HuH-7.5 (cell line): ENCODE measurements at places on chromosomes 13 and 19.

GRCh38 chr13:46893798-46894560 is 2.9 kb downstream of the HTR2A start:
- DNase-seq, result peak; percentile 39

- peak; percentile 42 for DNase-seq
Measured at GRCh38 chr19:34220472-34221063, 33.8 kb upstream of the GARRE1 start.

GRCh38 chr13:38990693-38991092 is at the start of gene STOML3:
Gene STOML3 (minus strand): TSS chr13:38990831. CDS start chr13:38990721, 110 bp downstream.
- DNase-seq, result no peak

- no peak for DNase-seq
Measured at GRCh38 chr13:101811881-101812280, 359.4 kb downstream of the ITGBL1 start.

DNA sequence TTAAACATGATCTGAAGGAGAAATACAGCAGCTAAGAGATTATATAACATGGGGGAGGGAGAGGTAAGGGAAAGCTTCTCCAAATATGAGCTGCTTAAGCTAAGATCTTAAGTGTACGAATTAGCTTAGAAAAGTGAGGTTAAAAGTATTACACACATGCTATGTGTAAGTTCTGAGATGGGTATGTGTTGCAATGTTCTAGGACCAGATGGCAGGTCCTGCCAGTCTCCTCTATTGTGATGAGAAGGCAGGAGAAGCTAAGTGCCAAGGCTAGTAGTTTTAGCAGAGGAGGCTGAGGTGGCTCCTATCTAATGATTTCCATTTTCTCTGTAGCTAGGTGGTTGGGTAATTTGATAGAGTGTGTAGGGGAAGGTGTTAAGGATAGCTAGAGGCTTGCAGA is 57.6 kb downstream of the MICU2 start:
- no peak for DNase-seq

DNA sequence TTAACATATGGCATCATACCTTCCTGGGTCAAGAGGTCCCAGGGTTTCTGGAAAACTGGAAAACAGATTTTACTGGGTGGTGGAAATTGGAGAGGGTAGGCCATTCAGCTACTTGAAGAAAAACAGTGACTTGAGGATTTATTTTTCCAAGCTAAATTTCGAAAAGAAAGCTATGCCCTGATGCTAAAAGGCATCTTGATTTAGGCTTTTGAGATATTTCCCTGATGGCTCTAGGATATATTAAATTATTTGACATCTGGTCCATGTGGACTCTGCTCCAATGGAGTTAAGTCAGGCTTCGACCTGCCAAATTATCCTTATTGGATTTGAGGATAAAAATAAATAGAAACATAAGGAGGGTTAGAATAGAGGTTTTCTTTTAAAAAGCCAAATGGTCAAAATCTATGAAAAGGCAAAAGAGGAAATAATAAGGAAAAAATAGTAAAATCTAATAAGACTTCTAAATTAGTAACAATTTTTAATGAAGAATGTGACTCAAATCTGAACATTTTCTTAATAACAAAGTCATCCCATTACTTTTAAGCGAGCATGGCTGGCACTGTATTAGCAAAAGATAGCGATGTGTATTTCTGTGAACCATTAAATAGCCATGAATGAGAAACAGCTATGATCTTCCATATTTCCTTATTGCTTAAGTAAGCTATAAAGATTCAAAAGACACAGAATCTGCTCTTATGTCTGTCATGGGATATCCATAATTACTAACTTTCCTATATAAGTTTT is 190.0 kb upstream of the MIR17HG start:
- no peak for DNase-seq

- no peak for DNase-seq
Measured at GRCh38 chr19:12647047-12647446, 19.5 kb downstream of the MAN2B1 start.

DNA sequence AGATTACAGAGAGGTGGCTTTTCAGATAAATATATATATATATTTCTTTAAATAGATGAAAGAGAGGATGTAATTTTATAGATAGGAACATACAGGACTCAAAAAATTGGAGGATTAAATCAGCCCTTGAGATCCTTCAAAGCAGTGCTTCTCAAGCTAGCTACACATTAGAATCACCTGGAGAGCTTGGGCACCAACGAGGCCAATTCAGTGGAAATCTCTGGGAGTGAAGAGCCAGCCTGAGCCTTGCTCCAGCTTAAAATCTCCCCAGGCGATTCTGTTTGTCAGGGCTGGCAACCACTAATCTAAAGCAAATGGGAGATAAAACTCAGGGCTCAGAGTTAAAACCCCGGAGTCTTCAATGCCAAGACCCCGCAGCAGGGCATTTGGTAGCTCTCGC is 15.0 kb upstream of the CLN5 start:
- no peak for DNase-seq

DNA sequence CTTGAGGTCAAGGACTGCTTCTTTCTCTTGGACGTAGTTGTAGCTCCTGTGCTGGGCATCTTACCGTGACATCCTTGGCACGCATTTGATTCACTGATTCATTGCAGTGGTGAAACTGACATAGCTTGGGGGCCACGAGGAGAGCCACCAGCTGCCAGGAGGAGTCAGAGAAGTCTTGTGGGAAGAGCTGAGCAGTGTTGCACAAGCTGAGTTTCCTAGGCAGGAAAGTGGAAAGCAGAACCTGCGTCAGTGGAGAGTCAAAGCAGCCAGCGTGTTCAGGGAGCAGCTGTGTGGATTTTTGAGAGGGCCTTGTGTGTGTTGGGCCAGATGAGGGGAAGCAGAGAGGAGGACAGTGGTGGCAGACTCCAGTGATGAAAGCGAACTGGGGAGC is 5.3 kb upstream of the GPR183 start:
- no peak for DNase-seq

DNA sequence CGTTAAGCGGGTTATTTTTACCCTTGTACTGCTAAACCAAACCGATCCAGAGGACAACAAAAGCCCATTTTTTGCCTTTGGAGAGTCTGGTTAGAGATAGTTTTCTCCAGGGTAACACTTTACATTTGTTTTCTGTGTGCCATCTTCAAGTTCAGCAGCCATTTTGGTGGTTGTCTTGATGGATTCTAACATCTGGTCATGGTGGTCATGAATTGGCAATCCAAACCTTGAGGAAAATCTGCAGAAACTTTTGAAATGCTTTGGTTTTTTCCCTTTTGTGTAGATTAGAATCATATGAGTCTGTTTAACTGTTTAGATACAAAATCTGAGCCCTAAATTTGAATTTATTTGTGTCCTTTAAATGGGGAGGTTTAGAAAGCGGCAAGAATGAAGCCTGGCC is 16.6 kb downstream of the HNRNPM start:
- no peak for DNase-seq

- DNase-seq, result no peak
Measured at GRCh38 chr13:95480791-95481780, 71.4 kb upstream of the CLDN10 start.

DNA sequence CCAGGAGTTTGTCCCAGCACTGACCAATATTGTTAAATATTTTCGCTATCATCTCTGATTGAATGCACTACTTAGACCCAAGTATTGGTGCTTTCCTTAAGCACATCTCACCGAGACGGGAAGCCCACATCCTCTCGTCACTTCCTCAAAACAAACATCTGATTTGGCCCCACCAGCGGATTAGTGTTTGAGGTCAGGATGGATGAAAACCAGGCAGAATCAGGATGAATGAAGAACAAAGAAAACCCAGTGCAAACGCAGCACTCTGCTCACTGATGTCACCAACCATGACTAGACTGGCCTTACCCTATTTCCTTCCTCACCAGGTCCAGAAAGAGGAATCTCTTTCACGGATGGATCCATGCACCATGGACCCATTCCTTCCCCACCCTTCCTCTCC is 6.0 kb downstream of the PLAUR start:
- no peak for DNase-seq
